Caco-2 (cell line): ENCODE measurements at places on chromosomes 11 and 22. TPM values are rescaled to one million over a fixed set of nuclear protein-coding genes. Genes with fewer than 3 reads are reported as not detected.
A peak's percentile ranks its signal among the peaks of the same experiment; 100 is the strongest.

- H3K27ac ChIP-seq: peak overlapping the region; percentile 22
- no peaks in the 10 kb centered on the region for H3K27me3 ChIP-seq
- peaks cover 5% of the 10 kb centered on the region; the same call in 1 of the 2 replicates for H3K4me1 ChIP-seq
- no peak for DNase-seq
Observed at GRCh38 chr22:21624880-21625791, 4.7 kb downstream of the YDJC start.

DNA sequence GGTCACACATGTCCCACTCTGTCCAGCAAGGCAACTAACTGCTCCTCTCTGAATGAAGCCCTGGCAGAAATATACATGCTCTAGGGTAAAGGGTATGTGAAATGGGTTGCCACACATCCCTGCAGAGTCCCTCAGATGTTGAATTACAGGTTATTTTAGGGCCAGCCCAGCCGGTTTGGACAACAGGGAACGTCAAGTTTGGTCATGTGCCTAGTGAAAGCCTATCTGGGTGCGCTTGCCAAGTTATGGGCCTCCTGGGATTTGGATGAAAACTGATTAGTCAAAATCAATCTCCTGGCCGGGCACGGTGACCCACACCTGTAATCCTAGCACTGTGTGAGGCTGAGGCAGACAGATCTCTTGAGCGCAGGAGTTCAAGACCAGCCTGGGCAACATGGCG is 10.4 kb downstream of the AP1B1 start:
- H3K27ac ChIP-seq: no peak overlapping the region
- H3K36me3 ChIP-seq: peaks cover 1% of the 10 kb centered on the region
- H3K4me3 ChIP-seq: no peak overlapping the region
- H3K4me1 ChIP-seq: peaks cover 54% of the 10 kb centered on the region

- no peak overlapping the region for H3K4me3 ChIP-seq
- no peaks in the 10 kb centered on the region for H3K36me3 ChIP-seq
- no peaks in the 10 kb centered on the region for H3K27me3 ChIP-seq
- no peaks in the 10 kb centered on the region for H3K4me1 ChIP-seq
- no peak for DNase-seq
- H3K27ac ChIP-seq: no peak overlapping the region
Observed at GRCh38 chr11:36107547-36107946, 163.7 kb downstream of the LDLRAD3 start.

Gene FOLH1
- total RNA-seq: not detected in 2 replicates

GRCh38 chr11:129324533-129325175 is 51.0 kb upstream of the BARX2 start:
- no peak overlapping the region for H3K4me3 ChIP-seq
- no peaks in the 10 kb centered on the region for H3K36me3 ChIP-seq
- peak overlapping the region; percentile 66 for H3K27ac ChIP-seq

GRCh38 chr11:134014511-134014910 is 54.4 kb upstream of the JAM3 start:
- H3K27ac ChIP-seq: no peak overlapping the region
- no peak overlapping the region for H3K4me3 ChIP-seq
- no peaks in the 10 kb centered on the region for H3K4me1 ChIP-seq
- no peaks in the 10 kb centered on the region for H3K36me3 ChIP-seq
- DNase-seq: no peak

Gene OR52E8
- not detected in 2 replicates for total RNA-seq

DNA sequence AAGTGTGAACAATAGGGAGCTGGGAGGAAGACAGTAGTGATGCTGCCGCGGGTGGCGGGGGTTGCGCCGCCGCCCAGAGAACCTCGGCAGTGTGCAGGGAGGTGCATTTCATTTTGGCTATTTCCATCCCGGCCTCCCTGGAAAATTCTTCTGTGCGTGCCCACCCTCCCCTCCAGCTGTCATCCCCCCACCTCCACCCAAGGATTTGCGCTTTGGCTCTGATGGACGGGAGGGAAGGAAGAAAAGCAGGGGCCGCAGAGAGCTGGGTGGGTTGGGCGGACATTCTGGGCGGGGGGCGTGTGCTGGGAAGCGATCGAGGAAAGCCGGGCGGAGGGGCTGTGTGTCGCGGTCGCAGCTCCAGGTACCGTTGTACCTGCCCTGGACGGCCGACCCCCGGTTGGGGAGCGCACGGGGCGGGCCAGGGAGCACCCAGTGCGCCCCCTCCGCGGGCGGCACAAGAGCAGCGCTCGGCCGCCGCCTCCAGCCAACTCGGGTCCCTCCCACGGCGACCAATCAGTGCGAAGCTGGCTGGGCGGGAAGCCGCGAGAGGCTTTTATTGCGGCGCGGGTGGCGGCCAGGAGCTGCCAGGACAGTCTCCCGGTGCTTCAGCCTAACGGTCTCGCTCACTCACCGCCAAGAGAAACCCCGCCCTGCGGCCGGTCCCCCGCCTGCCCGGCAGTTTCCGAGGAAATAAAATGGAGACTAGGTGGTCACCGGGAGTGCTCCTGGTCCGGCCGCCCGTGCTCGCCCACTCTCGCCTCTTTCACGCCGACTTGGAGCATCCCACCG is 1.6 kb downstream of the NCAM1 start:
- H3K4me1 ChIP-seq: 0 out of 2 replicates have a peak, but pooled peaks cover 5% of the 10 kb centered on the region
- H3K4me3 ChIP-seq: no peak overlapping the region
- no peak overlapping the region for H3K27ac ChIP-seq

DNA sequence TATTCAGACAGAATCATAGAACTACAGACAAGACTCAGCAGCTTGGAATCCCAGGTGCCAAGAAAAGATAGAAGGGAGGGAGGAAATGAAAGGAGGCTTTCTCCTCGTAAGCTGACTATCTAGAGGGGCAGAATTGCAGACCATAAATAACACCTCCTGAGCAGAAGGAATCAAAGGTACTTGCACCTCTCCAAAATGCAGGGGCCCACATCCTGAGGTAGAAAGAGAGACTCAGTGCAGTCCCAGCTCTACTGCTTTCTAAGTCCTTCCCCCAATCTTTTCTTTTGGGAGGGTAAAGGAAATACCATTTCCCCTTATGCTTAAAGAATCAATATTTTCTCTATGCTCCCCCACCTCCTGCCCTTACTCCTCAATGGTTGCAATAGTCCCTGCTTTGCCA is 55.2 kb downstream of the SYTL2 start:
- DNase-seq: no peak
- H3K36me3 ChIP-seq: peaks cover 3% of the 10 kb centered on the region
- H3K27ac ChIP-seq: no peak overlapping the region

DNA sequence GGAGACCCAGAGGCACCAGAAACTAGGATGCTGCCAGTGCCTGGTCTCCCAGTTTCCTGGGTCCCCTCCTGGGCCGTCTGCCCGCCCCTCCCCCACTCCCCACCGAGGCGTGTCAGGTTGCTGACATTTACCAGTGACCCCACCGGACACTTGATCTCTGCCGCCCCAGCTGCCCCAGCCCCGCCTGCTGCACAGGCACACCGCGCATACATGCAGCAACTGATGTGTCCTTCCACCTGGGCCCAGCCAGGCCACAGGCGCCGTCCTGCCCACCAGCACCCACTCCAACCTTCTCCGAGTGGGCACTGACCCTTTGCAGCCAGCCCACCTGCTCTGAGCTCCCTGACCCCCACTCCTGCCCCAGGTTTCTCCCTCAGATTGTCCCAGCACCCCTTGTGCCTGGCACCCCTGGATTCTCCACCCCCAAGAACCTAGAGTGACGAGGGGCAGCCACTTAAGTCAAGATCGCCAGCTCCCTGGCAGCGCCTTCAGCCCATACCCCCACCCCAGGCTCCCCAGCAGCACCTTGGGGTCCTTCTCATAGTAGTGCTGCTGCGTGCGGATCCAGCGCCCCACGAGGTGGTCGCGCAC is 548 bp downstream of the PYGM start:
- H3K27me3 ChIP-seq: no peaks in the 10 kb centered on the region
- no peaks in the 10 kb centered on the region for H3K4me1 ChIP-seq
- peak overlapping the region; percentile 55 for H3K27ac ChIP-seq
- H3K36me3 ChIP-seq: peaks cover 3% of the 10 kb centered on the region; the same call in 1 of the 2 replicates
- DNase-seq: no peak

DNA sequence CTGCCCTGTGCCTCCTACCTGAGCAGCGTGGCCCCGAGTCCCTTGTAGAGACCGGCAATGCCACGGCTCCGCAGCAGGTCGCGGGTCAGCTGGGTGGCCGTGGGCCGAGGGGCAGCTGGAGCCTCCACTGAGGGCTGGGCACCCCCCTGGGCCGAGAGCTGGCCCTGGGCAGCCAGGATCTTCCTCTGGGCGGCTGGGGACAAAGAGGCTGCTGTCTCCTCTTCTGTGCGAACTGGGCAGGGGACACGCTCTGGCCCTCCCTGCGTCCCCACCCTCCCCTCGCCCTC is 2.6 kb upstream of the CEND1 start:
- no peaks in the 10 kb centered on the region for H3K36me3 ChIP-seq
- DNase-seq: no peak
- no peak overlapping the region for H3K4me3 ChIP-seq

Gene KCNQ1
- 0.72 and 1.0 TPM in 2 replicates for total RNA-seq

Gene NAALAD2
- 139 and 142 TPM in 2 replicates for total RNA-seq

GRCh38 chr22:30870451-30871345 is 97.9 kb downstream of the MORC2 start:
- H3K4me3 ChIP-seq: no peak overlapping the region
- no peaks in the 10 kb centered on the region for H3K27me3 ChIP-seq
- no peak for DNase-seq
- H3K27ac ChIP-seq: no peak overlapping the region

Gene CCDC15
- 4.0 TPM in 2 replicates for total RNA-seq

DNA sequence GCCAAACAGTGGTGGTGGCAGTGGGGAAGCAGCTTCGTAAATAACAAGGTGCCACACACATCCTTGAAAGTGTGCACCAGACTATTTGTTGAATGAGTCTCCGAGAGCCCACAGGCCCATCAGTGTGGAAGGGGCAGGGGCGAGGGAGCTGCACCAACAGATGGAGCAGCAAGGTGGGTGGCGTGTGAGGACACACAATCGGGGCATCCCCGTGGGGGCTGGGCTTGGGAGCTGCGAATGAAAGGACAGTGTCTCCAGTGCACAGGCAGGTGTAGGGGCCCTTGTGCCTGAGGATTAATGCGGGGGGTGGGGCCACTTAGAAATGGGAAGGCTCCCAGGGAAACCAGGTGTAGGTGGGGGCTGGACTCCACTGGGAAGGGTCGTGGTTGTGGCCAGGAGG is 2.8 kb downstream of the NRXN2 start:
- H3K27ac ChIP-seq: no peak overlapping the region
- peaks cover 20% of the 10 kb centered on the region for H3K4me1 ChIP-seq
- H3K36me3 ChIP-seq: no peaks in the 10 kb centered on the region
- no peak overlapping the region for H3K4me3 ChIP-seq
- DNase-seq: no peak

DNA sequence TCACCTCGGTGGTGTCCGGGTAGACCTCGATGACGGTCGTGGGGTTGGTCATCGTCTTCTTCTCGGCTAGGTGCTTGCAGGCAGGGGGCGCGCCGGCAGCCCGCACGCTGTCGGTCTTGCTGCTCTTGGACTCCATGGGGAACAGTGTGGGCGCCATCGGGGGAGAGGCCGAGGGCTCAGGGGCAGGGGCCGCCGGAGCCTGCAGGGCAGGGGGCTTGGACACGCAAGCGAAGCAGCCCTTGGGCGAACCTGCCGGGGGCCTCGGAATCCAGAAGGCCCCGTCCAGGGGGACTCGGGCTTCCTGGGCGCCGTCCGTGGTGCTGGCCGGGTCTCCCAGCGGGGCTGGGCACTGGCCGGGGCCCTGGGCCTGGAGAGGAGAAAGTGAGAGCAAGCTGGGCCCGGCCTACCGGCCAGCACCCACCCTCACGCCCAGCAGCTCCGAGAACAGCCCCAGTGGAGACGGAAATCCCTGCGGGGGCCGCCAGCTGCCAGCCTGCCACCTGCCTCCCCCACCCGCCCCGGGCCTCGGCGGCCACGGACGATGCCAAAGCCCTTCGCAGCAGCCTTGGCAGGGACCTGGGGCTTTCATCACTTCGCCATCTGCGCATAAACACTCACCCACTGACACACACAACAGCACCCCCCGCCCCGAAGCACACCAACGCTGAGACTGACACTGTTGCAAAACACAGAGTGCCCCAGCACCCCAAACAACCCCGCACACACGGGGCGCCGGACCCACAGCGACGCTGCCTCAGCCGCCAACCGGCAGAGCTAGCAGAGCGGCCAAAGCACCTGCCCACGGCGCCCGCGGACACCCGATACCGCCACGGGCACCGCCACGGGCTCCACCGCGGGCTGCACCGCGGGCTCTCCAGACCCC is 2.4 kb downstream of the IFITM10 start:
- H3K27me3 ChIP-seq: no peaks in the 10 kb centered on the region
- no peaks in the 10 kb centered on the region; the same call in 1 of the 2 replicates for H3K36me3 ChIP-seq
- H3K4me3 ChIP-seq: no peak overlapping the region; the same call in 1 of the 2 replicates

- DNase-seq: peak; percentile 98
- no peaks in the 10 kb centered on the region; the same call in 1 of the 2 replicates for H3K36me3 ChIP-seq
- peak within 1 kb of the TSS; percentile 57 for H3K4me3 ChIP-seq
Observed at GRCh38 chr11:74592441-74593362, at the start of gene POLD3. TSS of gene POLD3 (plus strand) at chr11:74592582. CDS start at chr11:74592659, 77 bp downstream.

Gene KRTAP5-2
- not detected in 2 replicates for total RNA-seq

DNA sequence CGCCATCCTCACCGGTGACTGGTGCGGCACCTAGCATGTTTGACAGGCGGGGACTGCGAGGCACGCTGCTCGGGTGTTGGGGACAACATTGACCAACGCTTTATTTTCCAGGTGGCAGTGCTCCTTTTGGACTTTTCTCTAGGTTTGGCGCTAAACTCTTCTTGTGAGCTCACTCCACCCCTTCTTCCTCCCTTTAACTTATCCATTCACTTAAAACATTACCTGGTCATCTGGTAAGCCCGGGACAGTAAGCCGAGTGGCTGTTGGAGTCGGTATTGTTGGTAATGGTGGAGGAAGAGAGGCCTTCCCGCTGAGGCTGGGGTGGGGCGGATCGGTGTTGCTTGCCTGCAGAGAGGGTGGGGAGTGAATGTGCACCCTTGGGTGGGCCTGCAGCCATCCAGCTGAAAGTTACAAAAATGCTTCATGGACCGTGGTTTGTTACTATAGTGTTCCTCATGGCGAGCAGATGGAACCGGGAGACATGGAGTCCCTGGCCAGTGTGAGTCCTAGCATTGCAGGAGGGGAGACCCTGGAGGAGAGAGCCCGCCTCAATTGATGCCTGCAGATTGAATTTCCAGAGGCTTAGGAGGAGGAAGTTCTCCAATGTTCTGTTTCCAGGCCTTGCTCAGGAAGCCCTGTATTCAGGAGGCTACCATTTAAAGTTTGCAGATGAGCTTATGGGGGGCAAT is 1.1 kb downstream of the NEAT1 start:
- peaks cover 46% of the 10 kb centered on the region for H3K4me1 ChIP-seq
- peaks cover 8% of the 10 kb centered on the region for H3K36me3 ChIP-seq
- no peak for DNase-seq
- no peaks in the 10 kb centered on the region for H3K27me3 ChIP-seq
- H3K4me3 ChIP-seq: peak overlapping the region; percentile 73
- peak overlapping the region; percentile 95 for H3K27ac ChIP-seq

DNA sequence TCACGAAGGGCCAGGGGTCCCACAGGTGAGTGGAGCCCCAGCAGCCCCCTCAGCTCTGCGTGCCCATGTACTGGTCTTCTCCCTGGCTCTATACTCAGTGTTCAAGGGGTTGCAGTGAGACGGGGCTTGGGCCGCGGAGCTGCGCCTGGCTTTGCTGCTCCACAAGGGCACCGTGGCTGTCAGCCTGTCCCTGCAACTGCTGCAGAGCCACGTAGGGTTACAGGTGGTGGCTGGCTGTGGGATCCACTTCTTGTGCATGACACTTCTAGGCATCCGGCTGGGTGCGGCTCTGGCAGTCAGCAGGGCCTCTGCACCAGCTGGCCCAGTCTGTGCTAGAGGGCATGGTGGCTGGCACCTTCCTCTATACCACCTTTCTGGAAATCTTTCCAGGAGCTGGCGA is 14.3 kb downstream of the MTFP1 start:
- H3K36me3 ChIP-seq: no peaks in the 10 kb centered on the region
- DNase-seq: no peak
- H3K27ac ChIP-seq: no peak overlapping the region
- H3K4me3 ChIP-seq: no peak overlapping the region
- peaks cover 6% of the 10 kb centered on the region for H3K4me1 ChIP-seq

Gene SAA1
- total RNA-seq: not detected in 2 replicates
